Inflammatory macrophage treated with lipopolysaccharide for 4 hours (primary cell): ENCODE measurements at places on chromosomes 12 and 14.

GRCh38 chr14:64612971-64613666 is 63.4 kb downstream of the PPP1R36 start:
- DNase-seq: no peak

DNA sequence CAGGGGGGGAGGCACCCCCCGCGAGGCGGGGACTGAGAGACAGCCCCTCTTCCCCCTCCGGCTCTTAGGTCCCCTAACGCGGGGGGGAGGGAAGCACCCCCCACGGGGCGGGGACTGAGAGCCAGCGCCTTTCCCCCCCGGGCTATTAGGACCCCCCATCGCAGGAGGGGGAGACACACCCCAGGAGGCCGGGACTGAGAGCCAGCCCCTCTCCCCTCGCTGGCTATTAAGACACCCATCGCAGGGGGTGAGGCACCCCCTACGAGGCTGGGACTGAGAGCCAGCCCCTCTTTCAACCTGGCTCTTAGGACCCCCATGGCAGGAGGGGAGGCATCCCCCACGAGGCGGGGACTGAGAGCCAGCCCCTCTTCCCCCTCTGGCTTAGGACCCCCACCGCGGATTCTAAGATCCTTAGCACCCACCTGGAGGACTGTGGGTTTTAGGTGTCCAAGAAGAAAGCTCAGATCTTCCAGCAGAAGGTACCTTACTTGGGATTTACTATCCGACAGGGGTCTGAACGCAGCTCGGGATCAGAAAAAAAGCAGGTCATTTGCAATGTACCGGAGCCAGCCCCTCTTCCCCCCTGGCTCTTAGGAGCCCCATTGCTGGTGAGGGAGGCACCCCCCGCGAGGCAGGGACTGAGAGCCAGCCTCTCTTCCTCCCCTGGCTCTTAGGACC is 197.8 kb upstream of the PZP start:
- DNase-seq: no peak

DNA sequence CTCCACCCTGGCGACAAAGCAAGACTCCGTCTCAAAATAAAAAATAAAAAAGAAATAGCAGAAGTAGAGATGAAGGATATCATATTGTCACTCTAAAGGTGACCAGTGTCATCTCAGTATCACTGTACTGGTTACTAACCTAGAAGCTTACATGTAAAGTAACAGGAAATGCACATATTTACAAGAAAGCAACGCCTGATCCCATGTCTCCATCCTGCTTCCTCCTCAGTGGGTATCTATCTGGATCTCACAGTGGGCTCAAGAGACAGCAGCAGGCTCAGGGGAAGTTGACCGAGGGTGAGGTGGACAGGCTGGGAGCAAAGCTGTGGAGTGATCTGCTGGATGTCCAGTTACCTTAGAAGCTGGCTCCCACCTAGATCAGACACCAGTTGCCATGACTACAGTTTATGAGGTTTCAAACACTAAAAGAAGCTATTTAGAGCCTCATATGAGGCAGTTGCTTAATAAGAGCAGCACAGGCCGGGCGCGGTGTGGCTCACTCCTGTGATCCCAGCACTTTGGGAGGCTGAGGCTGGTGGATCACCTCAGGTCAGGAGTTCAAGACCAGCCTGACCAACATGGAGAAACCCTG is 10.5 kb downstream of the MTRFR start:
- no peak for DNase-seq

GRCh38 chr12:53096089-53096741 is 1.3 kb upstream of the IGFBP6 start:
- peak; percentile 67 for DNase-seq

DNA sequence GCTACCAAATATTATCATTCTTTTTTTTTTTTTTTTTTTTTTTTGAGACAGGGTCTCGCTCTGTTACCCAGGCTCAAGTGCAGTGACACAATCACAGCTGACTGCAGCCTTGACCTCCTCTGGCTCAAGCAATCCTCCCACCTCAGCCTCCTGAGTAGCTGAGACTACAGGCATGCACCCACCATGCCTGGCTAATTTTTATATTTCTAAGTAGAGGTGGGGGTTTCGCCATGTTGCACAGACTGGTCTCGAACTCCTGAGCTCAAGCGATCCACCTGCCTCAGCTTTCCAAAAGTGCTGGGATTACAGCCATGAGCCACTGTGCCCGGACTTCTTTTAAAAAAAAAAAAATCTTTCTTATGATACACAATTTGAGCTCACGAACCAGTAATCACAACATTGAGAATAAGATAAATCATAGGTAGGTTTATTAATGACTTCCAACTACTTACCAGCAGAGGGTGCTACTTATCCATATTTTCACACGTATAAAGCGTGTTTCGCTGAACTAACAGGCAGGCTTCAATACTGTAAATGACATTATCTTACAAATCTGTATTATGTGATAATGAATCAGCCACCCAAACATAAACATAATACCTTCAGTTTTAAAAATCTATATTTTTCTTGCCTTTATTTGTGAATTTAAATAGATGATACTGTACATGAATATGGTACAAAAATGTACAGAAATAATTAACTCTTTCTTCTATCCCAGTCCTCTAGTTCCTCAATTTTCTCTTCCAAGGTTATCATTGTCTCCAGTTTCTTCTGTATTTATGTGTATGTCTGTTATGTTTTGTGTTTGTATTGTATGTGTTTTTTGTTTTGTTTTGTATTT is 42.5 kb upstream of the BCAT1 start:
- peak; percentile 82 for DNase-seq

DNA sequence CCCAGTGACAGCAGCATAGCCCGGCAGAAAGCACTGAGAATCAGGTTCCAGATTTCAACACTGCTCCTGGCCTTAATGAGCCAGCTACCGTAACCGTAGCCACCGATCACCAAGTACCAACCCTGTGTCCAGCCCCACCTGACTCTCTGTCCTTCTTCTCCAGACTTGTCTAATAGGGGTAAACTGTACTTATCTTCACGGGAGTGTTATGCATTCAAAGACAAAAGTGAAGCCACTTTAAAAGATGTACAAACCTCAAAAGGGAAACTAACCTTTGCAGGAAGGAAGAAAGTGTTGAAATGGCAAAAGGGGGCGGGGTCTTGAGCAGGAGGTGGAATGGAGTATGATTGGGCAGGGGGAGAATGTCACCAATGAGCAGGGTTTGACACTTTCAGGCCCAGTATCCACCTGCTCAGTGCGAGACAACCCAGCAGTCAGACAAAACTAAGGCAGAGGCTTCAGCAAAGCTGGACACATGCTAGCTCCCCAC is 226.1 kb downstream of the CHST11 start:
- peak; percentile 76 for DNase-seq

- DNase-seq: no peak
Measured at GRCh38 chr12:103387385-103387784, 108.4 kb downstream of the C12orf42 start.

GRCh38 chr12:95073698-95074520 is 491 bp upstream of the NR2C1 start:
- DNase-seq: no peak

- peak; percentile 16 for DNase-seq
Measured at GRCh38 chr14:105485739-105486162, 935 bp upstream of the CRIP1 start.
